ENCODE measurements at places on chromosomes 1 and 21.
A peak's percentile ranks its signal among the peaks of the same experiment; 100 is the strongest.

GRCh38 chr1:76955652-76956051 lies 88.4 kb downstream of the ST6GALNAC5 start:
- peak; percentile 54 for DNase-seq

GRCh38 chr1:168360151-168361021 lies 79.7 kb downstream of the TBX19 start:
- peak; percentile 40 for DNase-seq

GRCh38 chr1:229111703-229112319 lies 159.1 kb upstream of the RAB4A start:
- DNase-seq = no peak

DNA sequence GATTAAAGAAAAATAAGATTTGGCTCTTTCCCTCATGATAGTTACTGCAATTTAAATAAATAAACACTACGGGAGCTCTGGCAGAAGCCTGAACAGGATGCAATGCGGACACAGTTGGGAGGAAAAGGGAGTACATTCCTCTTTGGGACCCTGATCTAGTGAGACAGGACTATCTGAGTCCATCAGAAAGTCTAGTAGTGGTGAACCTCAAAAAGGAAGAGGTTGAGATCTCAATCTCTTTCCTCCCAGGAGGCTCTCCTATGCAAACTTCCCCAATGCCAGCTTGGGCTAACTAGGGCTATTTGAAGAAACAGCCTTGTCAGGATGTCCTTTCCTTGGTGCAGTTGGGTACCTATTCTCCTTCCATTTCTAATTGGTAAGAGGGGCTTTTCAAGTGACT lies 4.9 kb upstream of the ABCD3 start:
- DNase-seq = no peak

- no peak for DNase-seq
Observed at GRCh38 chr1:109906160-109906838, 4.3 kb upstream of the CSF1 start.

- no peak for DNase-seq
Observed at GRCh38 chr1:229905031-229905545, 161.9 kb upstream of the GALNT2 start.

DNA sequence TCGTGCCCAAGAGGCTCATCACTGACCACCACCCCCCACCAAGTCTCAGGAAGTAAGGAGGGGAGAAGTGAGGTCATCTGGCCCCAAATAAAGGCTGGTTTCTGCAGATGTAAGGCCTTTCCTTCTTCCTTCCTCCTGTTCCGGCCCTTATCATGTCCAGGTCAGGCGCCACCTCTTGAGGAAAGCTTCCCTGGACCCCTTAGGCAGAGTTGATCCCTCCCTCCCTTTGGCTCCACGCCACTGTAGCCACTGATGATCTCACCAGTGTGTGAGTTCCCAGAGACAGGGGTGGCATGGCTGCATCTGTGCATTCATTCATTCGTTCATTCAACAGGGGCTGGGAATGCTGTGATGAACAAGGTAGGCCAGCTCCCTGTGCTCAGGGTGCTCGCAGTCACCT lies 59.2 kb downstream of the TAS1R2 start:
- DNase-seq = no peak

Measured in foreskin fibroblast (primary cell).